Activated gamma-delta T cell (primary cell): ENCODE measurements at places on chromosomes 11 and 22.

- no peak for DNase-seq
These were observed 12.3 kb downstream of the AMOTL1 start for GRCh38 chr11:94780432-94780831.

DNA sequence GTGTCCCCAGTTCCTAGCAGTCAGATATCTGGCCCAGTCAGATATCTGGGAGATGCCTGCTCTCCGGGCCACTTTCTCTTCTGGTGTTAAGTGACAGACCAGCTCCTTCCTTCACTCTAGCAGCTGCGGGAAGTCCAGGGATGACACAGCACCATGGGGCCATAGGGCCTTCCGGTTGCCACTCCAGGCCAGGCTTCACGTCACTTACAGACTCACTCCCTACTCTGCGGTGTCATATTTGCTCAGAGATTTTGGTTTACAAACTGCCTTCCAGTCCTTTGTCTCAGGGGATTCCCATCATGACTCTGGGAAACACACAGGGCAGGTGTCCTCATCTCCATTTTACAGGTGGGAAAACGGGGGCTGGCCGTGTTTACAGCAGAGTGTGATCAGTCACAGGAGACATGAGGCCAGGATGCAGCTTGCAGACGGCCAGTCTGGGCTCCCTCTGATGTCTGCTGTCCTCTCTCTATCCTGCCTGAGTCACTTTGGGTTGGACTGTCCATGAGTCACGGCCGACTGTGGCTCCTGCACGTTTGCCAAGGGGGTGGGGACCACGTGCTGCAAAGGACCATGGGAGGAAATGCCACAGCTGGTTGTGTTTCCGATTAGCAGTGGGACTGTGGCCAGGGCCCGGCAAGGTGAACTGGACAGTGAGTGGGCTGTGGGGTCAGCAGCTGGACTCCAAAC, 8.2 kb upstream of the TBC1D22A start:
- no peak for DNase-seq

GRCh38 chr11:16607675-16608644, 130.5 kb upstream of the C11orf58 start:
- DNase-seq, result no peak

GRCh38 chr11:1741741-1742140, 8.7 kb downstream of the IFITM10 start:
- no peak for DNase-seq

DNA sequence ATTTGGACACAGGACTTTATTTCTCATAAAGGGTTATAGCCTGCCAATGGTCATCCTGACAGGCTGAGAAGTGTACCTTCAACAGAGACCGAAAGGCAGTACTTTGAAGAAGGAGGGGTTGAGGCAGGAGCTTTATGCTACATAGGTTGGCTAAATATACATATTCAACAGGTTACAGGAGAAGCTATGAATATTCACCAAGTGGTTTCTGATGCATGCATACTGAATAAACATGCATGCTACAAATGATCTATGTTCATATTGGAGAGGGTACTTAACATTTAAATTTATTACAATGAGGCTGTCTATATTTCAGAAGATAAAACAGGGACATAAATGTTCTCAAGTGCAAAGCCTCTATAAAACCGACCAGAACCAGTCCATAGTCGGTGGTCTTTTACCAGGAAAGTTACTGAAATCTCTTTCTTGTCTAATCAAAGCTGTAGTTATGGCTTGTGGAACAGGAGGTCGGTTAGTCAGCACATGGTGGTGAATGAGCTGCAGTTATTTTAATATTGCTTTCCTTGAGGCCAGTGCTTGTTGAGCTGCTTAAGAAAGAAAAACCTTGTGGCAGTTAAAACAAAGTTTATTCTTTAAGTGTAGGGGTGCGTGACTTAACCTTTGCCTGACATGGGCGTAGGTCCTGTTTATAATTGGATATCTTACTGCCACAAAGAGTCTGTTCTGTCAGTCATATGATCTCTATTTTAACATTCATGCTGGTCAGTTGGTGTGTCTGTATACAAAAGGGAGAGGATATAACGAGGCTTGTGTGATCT, 19.5 kb downstream of the CNTF start:
- no peak for DNase-seq

DNA sequence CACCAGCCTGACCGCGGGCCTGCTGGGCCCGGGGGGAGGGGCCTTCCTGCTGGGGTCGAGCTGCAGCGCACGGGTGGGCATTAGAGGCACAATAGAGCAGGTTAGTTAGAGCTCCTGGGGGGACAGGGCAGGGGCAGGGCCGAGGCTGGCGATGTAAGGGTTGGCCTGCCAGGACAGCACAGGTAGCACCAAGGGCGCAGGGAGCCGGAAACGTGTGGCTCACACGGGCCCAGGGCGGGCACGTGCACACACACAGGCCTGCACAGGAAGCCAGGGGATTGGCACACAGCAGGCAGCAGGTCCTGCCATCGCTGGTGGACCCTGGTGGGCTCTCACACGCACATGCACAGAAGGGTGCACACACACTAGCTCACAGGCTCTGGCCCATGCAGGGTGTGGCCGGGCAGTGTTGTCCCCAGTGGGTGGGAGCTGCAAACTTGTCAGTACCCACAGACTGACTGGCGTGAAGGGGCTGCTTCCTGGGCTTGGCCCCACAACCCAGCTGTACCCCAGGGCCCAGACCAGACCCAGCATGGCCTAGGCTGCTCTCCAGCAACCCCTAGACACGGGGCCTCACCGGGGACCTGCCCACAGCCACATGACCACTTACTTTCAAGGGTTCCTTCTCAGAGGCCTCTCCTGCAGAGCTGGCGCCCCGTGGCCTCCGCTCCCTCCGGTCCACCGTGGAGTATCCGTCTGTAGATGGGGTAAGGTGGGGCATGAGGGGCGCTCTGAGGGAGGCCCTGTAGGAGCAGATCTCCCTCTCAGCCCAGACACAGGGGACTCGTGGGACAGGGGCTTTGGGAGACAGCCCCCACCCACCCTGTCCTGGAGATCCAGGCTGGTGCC, 29.9 kb upstream of the TXNRD2 start:
- no peak for DNase-seq

- DNase-seq, result no peak
These were observed 30.8 kb downstream of the CCDC90B start for GRCh38 chr11:83255366-83255765.

DNA sequence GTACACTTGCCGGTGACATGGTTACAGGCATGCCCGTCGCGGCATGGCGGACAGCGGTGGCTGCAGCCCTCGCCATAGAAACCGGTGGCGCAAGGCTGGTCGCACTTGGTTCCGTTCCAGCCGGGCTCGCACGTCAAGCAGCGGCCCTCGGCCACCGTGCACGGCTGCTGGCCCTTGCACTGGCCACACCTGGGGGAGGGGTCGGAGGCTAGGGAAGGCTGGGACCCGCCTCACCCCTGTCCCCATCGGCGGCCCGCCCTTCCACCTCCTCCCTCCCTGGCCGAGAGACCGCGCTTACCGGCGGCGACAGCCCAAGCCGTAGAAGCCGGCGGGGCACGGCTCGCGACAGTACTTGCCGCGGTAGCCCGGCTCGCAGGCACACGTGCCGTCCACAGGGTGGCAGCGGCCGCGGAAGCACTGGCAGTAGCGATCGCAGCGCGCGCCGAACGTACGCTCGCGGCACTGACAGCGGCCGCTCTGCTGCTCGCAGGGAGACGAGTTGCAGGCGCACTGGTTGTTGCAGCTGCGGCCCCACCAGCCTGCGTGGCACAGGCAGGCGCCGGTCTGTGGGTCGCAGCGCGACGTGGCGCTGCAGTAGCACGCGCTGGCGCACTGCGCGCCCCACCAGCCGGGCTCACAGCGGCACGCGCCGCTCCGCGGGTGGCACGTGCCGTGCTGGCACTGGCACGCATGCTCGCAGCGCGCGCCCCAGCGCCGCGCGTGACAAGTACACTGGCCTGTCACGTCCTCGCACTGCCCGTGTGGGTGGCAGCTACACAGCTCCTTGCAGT, 6.7 kb downstream of the SCARF2 start:
- DNase-seq, result no peak

DNA sequence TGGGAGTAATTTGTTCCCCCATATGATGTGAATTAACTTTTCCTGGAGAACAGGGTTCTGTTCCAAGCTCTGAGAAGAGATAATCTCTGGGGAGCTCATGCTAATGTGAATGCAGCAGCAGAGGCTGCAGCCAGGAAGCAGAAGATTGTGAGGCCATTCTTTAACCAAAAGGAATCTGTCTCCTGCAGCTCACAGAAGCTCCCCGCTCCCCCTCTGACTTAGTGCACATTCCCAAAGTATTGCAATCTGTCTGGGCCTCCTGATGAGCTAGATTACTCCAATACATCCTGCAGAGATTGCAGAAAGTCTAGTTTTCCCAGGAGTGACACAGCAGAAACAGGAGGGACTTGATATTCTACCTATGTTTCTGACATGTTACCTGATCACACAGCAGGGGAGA, 420.6 kb upstream of the FAT3 start:
- DNase-seq, result no peak

DNA sequence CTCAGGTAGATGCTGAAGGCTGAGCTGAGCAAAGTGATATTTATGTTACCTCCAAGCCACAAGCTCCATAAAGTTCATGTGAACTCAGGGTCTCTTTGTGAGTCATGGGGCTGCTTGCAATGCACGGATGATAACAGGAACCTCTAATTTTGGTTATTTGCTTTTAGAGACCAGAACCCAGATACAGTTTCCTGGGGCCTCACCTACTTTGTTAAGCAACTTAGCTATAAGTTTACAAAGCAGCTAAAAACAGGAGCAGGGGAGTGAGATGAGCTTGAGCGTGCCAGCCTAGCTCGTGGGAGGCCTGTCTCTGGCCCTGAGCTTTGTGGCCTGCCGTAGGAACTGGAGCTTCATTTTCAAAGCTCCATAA, 29.2 kb downstream of the SREBF2 start:
- DNase-seq, result no peak

DNA sequence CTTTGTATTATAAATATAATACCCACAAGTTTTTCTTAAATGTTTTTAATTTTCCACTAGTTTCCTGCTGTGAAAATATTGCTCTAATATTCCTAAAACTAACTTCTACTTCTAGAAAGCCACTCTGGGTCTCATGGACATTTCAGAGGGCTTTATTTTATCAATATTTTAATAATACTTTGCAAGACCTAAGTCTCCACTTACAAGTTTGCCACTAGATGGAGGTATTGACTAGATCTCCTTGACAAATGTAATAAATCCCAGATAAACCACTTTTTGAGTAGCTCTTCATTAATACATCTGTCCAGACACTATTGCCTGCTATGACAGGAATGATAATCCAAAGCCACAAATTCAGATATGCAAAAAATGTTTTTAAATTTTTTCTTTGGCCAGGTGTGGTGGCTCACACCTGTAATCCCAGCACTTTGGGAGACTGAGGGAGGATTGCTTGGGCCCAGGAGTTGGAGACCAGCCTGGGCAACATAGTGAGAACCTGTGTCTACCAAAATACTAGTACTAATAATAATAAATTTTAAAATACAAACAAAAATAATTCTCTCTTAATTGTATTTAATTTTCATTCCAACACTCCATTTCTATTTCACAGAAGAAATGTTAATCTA, 3.5 kb upstream of the ACAT1 start:
- DNase-seq, result no peak

DNA sequence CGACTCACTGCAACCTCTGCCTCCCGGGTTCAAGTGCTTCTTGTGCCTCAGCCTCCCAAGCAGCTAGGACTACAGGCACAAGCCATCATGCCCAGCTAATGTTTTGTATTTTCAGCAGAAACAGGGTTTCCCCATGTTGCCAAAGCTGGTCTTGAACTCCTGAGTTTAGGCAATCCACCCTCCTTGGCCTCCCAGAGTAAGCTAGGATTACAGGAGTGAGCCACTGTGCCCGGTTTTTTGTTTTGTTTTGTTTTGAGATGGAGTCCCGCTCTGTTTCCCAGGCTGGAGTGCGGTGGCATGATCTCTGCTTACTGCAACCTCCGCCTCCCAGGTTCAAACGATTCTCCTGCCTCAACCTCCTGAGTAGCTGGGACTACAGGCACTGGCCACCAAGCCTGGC, 41.0 kb downstream of the CELF1 start:
- DNase-seq, result no peak

GRCh38 chr11:122951211-122951610, 30.4 kb downstream of the BSX start:
- DNase-seq, result no peak

DNA sequence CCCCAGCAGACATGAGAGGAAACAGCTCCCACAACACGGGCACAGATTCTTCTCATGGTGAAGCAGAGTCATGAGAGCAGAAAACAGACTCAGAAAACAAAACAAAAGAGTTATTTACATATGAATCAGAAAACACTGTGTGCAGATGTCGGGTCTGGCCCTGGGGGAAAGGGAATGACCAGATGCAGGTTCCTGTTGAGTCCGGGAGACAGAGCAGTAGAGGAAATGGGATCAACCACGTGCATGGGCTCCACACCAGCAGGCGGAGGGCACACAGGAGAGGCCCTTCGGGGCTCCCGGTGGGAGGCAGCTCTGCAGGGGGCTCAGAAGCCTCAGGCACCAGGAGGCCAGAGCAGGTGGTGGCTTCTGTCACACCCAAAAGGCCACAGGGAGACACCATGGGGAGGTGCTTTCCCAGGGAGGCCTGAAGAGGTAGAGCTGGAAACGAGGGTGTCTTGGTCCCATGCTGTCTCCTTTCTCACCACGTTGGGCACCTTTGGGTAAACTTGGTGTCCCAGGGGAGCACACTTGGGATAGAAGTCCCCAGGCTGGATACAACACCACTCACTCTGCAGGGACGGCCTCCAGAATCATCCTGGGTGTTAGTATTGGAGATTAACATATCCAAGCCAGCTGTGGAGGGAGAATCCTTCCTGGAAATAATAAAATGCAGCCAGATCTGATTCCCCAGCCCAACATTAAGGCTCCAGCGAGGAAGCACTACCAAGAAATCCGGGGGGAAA, 764.7 kb downstream of the BRD1 start:
- DNase-seq, result no peak

DNA sequence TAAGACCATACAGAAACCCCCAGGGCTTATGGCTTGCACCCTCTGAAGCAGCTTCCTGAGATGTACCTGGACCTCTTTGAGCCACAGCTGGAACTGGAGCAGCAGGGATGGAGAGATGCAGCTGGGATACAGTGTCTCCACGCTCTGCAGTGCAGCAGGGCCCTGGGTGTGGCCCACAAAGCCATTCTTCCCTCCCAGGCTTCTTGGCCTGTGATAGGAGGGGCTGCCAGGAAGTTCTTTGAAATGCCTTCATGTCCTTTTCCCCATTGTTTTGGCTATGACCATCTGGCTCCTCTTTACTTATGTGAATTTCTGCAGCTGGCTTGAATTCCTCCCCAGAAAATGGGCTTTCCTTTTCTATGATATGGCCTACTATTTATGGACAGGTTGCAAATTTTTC, 37.1 kb upstream of the RAB38 start:
- DNase-seq, result no peak

DNA sequence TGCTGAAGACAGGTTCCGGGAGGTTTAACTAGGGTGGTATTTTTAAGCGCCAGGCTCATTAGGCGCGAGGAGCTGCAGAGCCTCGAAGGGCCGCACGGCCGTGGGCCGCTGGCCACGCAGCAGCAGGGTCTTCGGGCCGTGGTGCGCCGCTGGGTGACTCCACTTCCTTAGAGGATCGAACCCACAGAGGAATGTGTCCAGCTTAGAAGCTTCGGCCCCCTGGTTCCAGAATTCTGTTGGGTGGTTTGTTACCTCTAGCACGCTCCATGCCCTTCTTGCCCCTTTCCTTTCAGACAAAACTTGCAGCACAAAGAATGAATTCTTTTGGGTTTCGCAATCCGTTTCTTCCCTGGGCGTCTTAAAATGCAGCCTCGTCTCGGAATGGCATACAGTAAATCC, 773 bp upstream of the PATL1 start:
- DNase-seq, result no peak
